ENCODE measurements at places on chromosomes 2 and 18.

DNA sequence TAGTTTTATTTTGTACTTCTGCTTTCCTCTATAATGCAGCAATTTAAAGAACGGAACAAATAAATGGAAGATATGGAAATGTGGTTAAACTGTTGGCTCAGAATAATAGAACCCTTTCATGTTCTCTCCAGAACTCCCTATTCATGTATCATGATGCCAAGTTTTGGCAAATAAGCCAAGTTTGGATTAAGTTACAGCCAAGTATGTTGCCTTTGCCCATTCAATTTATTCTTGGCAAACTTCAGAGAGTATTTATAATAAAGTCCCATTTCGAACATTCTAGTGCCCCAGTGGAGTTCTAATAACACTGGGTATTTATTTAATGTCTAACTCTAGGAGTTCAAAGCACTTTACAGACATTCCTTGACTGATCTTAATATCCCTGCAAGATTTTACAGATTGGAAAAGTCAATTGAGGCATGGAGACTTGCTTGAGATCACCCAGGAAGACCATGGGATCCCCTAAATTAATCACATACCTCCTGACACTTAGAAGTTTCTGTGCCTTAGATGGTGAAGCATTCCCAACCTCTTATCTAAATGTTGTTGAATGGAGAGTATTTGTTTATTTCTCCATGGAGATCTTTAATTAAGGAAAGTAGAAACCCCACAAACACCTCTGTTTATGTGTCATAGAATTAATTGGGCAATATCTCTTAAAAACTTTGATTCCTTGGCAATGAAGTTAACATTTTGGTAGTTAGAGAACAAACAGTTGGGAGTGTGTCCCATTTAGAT lies 106.7 kb downstream of the ACKR3 start:
- no peak for DNase-seq

- no peak for DNase-seq
Measured at GRCh38 chr18:24273596-24273995, 124.0 kb downstream of the OSBPL1A start.

- no peak for DNase-seq
Measured at GRCh38 chr2:190759749-190760213, 110.9 kb downstream of the NAB1 start.

DNA sequence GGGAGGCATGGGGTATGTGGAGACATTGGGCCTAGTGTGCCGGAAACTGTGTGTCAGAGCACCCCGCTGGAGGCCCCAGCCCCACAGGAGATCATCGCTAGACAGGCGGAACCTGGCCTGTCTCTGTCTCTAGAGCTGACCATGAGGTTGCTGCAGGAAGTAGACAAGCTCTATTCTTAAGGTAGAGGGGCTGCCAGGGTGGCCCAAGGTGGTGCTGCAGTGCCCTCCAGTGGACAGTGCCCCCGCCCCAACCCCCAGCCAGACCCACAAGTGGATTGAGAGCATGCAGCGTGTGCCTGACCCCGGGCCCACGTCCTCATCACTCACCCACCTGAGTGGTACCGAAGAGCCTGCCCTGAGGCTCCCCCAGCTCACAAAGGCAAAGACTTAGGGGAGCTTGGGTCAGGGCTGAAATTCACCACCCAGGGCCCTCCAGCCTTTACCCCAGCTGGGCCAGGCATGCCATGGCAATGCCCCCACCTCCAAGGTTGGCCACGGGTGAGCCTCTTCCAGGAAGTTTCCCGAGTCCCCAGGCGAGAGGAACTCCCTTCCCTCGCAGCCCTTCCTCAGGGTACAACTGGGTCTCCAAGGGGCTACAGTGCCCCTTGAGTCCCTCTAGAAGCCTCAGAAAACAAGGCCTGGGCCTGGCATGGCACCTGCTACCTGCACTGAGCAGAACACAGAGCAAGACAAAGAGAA lies 155.0 kb downstream of the TTC32 start:
- no peak for DNase-seq

- no peak for DNase-seq
Measured at GRCh38 chr2:28956890-28957289, 24.2 kb upstream of the TOGARAM2 start.

GRCh38 chr18:26911840-26912239 lies 46.3 kb upstream of the AQP4 start:
- no peak for DNase-seq

DNA sequence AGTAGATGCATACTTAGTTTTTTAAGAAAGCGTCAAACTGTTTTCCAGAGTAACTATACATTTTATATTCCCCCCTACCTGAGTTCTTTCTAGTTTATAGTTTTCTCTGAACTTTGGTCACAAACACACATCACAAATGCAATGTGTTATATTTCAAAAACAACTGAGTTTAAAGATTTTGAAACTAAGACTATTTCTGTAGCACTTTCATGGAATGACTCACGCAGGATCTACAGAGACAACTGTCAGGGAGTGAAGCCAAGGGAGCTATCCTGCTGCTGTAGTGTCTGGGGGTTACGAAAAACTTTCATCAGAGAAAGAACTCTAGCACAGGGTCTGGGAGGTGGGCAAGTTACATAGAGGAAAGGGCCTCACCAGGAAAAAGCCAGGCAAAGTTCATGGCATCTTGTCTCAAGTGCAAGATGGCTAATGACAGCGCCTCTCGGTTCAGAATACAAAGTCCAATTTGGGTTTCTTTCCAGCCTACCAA lies 66.8 kb downstream of the UXS1 start:
- no peak for DNase-seq

GRCh38 chr2:204645018-204645773 lies 99.9 kb downstream of the PARD3B start:
- DNase-seq = peak; percentile 22

DNA sequence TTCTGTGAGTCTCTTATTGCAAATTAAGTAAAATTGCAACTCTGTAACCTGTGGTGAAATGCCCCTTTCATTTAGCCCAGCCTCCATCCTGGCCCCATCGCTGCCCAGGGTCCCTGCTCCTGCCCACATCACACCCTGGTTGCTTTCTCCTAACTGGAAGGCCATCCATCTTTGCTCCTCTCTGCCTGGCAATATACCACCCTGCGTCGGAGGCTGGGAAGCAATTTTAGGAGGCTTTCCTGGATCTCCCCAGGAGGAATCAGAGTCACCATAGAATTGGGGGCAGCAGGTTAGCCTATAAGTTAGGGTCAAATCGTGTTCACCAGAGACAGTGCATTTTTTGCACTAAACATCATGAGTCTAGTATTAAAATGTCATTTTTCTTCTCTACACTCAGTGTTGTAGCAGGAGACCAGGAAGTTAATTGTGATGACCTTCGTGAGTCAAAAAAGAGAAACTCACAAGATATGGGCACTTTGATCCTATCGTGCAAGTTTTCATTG lies 14.5 kb upstream of the TXNDC2 start:
- no peak for DNase-seq

GRCh38 chr2:154693741-154694340 lies 4.7 kb upstream of the KCNJ3 start:
- no peak for DNase-seq

GRCh38 chr2:36455011-36455410 lies 99.4 kb downstream of the CRIM1 start:
- no peak for DNase-seq

- DNase-seq = no peak
Measured at GRCh38 chr2:56018267-56018666, 94.7 kb upstream of the EFEMP1 start.

- DNase-seq = no peak
Measured at GRCh38 chr2:237256887-237257286, 157.1 kb downstream of the COL6A3 start.

- peak; percentile 88 for DNase-seq
Measured at GRCh38 chr2:84905181-84906107, at the start of gene TMSB10. TMSB10 (plus strand) TSS chr2:84905656.

DNA sequence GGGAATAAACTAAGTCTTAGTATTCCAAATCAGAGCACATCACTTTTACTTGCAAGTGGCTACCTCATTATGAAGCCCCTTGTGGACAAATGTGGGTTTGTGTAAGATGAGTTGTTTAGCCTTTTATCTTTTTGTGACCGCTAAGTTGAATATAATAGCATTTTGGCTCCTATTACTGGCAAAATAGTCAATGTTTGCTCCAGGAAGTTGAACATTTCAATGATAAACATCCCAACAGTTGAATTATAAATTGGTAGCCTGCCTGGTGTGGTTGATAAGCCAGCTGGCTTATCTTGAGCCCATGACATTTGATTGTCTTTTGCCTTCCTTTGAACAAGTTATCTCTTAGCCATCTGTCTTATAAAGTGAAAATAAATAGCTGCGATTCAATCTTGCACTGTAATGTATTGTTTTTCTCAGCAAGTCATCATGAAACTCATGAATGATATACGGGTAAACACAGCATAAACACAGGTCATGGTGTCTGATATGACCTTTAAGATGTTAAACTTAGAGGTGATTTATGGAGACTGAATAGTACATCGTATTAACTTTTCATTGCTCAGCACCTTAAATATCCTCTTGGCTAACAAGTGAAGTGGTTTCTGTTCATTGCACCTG lies 338.4 kb downstream of the SOCS6 start:
- DNase-seq = no peak

DNA sequence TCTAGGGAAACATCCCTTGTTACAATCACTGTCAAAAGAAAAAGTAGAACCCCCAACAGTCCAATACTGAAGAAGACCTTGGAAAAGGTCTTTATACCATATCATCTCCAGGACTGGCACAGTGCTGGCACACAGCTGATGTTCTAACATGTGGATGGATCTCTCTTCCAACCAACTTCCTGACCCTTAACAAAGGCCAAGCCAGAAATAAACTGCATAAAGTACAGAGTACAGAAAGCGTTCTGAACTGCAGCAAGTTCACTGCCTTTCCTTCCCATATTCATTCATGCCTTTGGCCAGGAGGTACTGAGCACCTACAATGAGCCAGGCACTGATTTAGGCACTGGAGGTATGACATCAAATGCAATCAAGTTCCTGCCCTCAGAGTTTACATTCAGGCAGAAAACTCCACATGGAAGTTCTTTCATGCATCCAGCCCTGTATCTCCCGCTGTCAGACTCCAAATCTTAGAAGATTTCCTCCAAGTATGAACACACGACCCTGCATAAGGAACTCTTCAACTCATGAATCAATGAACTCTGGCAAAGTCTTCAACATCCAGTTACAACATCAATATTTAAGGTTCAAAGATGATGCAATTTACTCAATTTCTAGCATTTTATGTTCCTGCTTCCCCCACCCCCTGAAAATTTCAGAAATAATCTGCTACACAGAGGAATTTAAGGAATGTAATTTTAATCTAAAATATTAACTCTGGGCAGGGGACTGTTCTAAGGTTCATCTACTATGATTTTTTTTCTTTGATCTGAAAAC lies 33.8 kb downstream of the ACVR1 start:
- no peak for DNase-seq

- no peak for DNase-seq
Measured at GRCh38 chr18:62537042-62537894, 14.4 kb downstream of the ZCCHC2 start.

- no peak for DNase-seq
Measured at GRCh38 chr2:134564549-134564948, 154.3 kb downstream of the TMEM163 start.

- no peak for DNase-seq
Measured at GRCh38 chr2:74910245-74910644, 48.2 kb upstream of the POLE4 start.

- no peak for DNase-seq
Measured at GRCh38 chr18:79704631-79705030, 25.0 kb downstream of the CTDP1 start.

DNA sequence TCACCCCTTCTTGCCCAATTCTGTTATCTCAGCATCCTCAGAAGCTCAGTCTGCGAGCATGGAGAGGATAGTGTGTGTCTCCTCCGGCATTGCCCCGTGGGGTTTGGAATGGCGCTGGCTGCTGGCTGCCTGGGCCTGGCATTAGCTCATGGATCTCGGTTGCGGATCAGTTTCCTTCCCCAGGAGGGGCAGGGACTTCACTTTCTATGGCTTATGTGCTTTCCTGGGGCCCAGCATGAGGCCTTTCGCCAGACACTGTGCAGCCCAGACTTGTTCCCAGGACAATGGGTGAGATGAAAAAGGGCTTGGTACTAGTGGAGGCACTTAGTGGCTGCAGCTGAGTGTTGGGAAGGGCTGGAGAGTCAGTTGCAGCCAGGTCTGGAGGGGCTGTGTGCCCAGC lies 143.3 kb downstream of the GLI2 start:
- no peak for DNase-seq

DNA sequence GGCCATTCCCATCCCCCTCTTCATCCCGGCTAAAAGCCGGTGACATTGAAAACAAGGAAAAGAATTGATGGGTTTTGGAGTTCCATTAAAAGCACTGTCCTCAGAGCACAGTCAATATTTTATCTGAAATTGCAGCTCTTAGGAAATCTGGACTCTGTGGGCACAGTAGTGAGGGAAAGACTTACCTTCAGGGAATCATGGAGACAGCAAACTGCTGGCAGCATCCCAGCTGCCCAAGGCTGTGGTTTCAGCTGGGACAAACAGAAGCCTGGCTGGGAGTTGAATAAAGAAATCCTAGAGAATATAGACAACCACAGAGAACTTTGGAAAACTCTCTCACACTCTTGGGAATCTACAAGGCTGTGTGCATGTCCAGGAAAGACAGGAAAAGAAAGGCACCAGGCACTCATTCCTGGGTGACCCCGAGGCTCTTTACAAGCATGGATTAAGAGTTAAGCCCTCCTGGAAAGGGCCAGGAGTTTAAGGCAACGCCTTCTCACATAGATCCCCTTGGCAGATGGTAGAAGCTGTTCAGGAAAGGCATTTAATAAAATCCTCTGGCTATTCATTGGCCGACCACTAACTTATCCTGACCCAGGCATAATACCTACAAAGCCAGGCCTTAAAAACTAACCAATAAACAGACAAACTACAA lies 255.1 kb downstream of the MYT1L start:
- no peak for DNase-seq

- no peak for DNase-seq
Measured at GRCh38 chr2:148816176-148816575, 58.9 kb upstream of the KIF5C start.

- DNase-seq = no peak
Measured at GRCh38 chr18:13452388-13452811, 233.8 kb downstream of the LDLRAD4 start.

DNA sequence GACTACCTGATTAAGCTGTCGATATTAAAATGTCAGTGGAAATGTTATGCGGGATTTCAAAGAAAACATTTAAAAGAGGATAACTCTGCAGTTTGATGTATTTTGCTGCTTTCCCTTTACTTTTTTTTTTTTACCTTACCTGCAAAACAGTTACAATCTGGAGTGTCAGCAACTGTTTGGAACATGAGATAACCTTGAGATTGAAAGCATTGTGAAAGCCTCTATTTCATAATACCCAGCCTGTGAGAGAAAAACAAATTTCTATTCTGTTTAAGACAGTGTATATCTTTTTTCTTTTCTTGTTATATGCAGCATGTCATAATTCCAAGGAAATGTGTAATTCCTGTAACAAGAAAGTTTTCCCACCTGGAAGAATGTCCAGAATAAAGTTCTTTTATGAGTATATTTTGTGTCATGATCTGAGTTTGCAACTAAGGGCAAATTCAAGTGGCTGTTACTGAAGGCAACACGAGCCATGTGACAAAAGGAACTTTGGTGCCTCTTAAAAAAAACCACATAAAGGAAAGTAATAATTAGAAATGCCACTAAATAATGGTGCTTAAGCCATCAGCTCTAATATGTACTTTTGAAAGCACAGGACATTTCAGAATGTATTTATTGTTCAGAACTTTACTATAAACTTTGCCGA lies 297.0 kb upstream of the DSEL start:
- no peak for DNase-seq

- peak; percentile 56 for DNase-seq
Measured at GRCh38 chr2:197972061-197972460, 167.7 kb downstream of the PLCL1 start.

All from HS-27A (cell line).